Peyer's patch (tissue), 4 donors: ENCODE measurements at places on chromosomes 2 and 18. TPM values are rescaled to one million over a fixed set of nuclear protein-coding genes. Genes with fewer than 3 reads are reported as not detected.

DNA sequence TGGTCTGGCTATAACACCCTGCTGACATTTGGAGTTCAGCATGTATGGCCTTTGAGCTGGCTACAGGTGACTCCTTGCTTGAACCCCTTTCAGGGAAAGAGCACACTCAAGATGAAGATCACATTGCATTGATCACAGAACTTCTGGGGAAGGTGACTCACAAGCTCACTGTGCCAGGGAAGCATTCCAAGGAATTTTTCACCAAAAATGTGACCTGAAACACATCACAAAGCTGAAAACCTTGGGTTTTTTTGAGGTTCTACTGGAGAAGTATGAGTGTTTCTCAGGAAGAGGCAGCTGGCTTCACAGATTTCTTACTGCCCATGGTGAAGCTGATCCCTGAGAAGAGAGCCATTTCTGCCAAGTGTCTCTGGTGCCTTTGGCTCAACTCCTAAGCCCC lies 879.0 kb downstream of the CBLN2 start:
- DNase-seq, result no peak

DNA sequence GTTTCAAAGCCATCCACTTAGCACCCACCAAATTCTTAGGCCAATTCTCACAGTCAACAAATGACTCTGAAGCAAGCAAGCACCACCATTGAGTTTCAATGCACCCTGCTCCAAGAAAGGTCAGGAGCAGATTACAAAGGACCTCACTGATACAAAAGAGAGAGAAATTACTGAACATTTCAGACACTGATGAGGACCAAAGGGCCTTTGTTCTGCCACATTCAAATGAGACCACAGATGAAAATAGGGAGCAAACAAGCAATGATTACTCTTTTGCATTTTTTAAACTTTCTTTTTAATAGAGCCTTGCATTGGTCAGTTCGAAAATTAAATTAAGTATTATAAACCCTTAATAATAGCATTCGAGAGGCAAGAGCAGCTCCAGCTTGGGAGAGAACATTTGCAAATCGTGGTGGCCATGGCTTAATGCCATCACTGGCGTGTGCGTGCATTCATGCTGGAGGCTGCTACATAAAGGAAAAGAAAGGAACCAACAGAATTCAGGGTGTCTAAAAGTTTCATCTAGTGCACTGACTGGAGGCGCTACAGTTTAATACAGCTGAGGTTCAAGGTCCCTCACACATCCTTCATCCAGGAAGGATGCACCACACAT lies 87.5 kb downstream of the KLF7 start:
- DNase-seq, result no peak

Gene PTRHD1
- total RNA-seq, result 20.6 TPM

GRCh38 chr18:36931106-36931505 lies 102.2 kb downstream of the KIAA1328 start:
- no peak for DNase-seq

Gene KCNG2
- 2.3 TPM for total RNA-seq

Gene NTSR2
- not detected for total RNA-seq
